Fibroblast of skin of left quadriceps (primary cell): ENCODE measurements at places on chromosomes 2 and 18.
A peak's percentile ranks its signal among the peaks of the same experiment; 100 is the strongest.

GRCh38 chr2:86078774-86079545 lies 26.7 kb downstream of the POLR1A start:
- DNase-seq: peak; percentile 33

DNA sequence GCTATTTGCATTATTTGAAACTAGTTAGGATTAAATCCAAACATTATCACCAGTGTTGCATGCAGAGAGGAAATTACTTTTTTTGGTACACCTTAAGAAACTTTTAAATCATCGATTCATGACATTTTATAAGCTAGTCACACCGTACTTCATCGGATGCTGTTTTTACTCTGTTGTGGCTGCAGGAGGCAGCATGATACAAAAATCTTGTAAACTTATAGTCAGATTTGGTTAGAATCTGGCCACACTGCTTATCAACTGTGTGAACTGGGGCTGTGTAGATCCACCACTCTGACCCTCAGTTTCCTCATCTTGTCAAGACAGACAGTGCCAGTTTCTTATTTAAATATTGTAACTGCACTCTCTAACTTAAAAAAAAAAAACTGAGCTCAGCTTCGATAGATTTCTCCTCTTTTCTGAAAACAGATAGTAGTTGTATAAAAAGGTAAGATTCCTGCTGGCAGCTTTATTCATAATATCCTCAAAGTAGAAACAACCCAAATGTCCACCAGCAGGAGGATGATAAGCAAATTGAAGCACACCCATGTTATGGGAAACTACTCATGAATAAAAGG lies 77.8 kb downstream of the RAPGEF4 start:
- DNase-seq: no peak

GRCh38 chr2:14352067-14352466 lies 280.4 kb upstream of the LRATD1 start:
- DNase-seq: no peak

DNA sequence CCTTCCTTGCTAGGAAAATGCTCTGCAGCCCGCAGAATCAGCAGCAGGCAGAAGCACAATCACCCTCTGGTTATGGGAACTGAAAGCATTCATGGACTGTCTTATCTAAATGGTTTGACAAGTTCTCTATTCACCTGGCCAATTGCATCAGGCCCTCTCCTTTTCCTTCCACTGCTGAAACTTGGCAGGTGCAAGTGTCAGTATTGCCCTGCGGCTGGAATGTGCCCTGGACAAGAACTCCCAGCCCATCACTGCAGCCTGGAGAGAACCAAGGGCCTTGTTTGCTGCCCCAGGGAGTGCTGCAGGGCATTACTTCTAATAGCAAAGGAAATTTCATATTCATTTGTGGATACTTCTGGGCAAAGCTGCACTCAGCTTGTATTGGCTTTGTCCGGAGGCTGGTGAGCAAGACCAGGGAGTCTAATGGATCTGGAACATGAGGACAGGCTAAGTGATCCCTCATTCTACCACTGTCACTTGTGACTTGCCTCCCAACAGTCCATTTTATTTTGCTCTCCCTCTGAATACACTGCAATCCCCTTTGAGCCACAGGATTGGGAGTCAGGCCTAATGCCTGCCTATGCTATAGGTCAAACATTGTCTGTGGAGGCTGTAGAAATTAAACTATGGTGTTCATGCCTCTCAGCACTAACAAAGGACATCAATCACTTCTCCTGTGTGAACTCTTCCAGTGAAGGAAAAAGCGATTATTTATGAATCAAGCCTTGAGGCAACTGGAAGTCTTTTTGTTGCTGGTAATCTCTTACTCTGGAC lies 116.9 kb downstream of the LYPD6B start:
- DNase-seq: no peak

DNA sequence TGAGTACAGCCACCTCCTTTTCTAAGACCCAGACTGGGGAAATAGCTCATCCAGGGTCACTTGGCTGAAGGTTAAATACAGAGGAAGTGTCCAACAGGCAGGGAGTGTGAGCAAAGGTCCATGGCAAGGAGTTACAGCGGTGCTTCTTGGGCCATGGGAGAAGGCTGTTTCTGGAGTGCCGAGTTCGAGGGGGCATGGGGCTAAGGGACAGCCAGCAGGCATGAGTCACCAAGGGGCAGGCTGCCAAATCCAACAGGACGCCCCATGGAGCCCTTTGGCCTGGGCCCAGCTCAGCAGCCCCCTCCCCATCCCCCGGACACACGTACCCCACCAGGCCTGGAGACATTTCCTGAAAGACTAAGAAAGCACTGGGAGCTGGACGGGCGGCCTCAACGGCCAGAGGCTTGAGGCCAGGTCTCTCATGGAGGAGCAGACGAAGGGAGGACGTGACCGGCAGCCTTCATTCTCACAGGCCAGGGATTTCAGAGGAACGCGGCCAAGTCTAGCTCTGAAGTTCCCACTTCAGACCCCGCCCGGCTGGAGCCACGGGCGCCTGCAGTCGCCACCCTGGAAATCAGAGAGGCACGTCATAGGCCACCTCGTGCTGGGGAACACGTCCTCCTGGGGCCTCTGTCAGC lies 160.4 kb downstream of the SMAD7 start:
- no peak for DNase-seq

GRCh38 chr2:6653281-6653750 lies 212.4 kb downstream of the CMPK2 start:
- DNase-seq: no peak

DNA sequence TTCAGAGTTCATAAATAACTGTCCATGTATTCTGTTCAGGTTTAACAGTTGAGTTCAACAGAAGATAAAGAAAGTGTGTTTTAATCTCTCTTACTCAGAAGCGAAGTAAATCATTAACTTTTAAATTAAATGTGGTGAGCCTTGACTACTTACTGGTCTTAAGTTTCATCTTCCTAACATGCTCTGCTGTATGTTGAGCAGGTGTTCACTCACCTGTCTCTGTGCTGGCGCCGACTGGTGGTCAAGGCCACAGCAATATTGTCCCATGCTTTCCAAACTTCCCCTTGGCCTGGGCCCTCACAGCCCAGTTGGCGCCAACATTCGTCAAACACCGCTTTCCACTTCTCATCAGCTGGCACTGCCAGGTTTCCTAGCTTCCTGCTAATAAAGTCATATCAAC lies 17.0 kb upstream of the MPP4 start:
- no peak for DNase-seq

DNA sequence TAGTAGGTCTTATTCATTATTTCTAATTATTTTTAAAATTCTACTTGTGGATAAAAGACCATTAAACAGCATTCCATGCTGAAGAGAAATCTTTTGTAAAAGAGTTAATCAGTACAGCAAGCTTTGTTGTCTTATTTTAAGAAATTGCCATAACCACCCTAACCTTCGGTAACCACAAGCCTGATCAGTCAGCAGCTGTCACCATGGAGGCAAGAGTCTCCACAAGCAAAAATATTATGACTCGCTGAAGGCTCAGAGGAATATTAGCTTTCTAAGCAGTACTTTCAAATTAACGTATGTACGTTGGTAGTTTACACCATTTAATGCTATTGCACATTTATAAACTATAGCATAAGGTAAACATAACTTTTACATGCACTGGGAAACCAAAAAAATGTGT lies 650.5 kb upstream of the LINC00305 start:
- peak; percentile 7 for DNase-seq

- DNase-seq: no peak
These were observed 265.1 kb downstream of the HAUS1 start for GRCh38 chr18:46369323-46369722.

DNA sequence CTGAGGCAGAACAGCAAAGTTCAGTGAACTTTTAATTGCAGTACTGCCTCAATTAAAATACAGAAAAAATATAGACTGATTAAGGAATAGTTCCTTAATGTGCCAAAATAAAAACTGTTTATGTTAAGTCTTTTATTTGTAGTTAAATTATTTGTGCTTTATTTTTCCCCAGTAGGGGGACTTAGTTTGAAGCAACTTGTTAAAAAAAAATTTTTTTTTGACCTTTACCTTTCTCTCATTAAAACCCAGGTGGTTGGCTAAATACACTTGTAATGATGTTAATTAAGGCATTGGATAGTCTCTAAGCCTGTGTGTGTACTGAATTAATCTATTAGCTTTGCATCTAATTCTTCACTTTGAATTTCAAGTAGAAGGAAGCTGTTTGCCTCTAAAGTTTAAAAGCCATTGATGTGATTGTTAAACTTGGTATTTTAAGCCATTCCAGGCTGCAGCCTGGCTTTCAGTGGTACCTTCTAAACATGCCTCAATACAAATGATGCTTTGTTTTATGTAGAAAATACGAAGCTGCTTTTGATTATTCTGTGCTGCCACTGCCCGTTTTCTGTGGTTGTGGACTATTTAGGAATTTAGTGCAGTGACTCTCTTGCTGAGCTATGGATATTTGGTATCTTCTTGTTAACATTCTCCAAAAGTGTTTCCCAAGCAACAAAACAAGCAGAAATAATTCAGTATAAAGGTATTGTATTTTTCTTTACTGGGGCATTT lies 102.9 kb downstream of the TANC1 start:
- DNase-seq: peak; percentile 78

DNA sequence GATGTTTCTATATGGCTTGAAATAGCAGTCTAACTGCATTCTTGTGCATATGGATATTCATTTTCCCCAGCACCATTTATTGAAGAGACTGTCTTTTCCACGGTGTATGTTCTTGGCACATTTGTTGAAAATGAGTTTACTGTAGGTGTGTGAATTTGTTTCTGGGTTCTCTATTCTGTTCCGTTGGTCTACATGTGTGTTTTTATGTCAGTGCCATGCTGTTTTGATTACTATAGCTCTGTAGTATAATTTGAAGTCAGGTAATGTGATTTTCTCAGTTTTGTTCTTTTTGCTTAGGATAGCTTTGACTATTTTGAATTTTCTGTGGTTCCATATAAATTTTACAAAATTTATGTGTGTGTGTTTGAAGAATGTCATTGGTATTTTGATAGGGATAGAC lies 201.0 kb downstream of the MBD5 start:
- no peak for DNase-seq

DNA sequence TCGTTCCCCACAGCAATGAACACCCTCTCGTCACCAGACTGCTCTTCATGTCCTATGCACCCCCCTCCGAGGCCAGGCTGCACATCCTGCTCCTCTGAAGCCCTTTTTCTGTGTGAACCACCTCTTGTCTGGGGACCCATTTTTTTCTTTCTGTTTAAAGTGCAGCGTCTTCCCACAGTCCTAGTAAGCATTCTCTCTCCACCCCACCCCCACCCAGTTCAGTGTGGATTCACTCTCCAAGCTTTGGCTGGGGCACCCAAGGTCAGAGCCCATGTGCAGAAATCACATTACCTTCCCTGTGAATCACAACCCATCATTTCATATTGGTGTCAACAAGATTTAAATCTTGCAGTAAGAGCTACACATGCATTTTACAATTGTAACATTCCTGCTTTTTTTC lies 26.4 kb upstream of the PKDCC start:
- DNase-seq: peak; percentile 95

GRCh38 chr2:42951263-42951938 lies 159.0 kb upstream of the HAAO start:
- DNase-seq: no peak

DNA sequence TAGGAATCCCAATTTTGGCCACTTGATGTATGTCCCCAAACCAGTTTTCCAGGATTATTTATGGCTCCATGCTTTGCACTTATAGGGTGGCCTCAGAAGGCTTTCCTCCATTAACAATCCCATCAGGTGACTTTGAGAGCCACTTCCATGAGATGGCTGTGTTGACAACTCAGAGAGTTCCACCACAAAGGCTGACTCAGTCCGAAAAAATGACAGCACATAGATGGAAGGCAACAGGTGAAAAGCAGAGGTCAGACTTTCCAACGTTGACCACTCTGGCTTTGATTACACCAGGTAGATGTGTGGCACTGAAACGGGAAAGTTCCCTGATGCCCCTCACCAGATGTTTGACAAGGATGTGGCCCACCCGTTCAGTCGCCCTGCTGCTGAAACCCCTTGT lies 431.4 kb upstream of the TNP1 start:
- DNase-seq: no peak

- no peak for DNase-seq
These were observed 406.8 kb upstream of the FAM98A start for GRCh38 chr2:34005901-34006300.

GRCh38 chr2:177147834-177148445 lies 64.7 kb upstream of the HNRNPA3 start:
- DNase-seq: no peak

DNA sequence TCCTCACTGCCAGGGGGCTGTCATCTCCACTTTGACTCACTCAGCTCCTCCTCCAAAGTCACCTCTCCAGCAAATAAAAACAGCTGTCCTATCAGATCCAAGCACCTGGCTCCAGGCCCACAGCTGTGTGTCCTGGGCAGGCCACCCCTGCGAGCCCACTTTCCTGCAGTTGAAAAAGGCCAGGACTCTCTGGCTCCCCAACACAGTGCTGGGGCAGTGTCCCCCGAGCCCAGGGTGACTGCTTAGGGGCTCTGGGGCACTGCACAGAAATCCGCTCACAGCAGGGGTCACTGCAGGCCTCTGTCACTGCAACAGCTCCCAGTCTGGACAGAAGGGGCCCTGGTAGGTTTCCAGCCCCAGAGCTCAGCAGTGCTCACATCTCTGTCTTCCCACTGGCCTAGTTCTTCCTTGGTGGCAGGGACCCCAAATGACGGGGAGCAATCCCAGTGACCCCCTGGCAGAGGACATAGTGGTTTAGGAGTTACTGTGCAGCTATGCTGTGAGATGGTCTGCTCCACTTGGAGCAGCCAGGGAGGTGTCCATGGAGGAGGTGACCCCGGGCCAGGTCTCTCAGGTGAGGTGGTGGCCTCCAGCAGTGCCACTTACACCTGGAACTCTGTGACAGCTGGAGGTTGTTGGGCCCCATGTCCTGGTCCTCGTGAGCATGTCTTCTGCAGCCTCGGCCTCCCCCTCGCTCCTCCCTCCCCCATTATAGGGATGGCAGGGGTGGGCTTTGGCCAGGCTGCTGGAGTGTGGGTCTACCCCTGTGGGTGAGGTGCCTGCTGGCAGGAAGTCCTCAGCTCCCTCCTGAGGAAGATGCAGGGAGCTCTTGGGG lies 35.5 kb downstream of the HS6ST1 start:
- no peak for DNase-seq

DNA sequence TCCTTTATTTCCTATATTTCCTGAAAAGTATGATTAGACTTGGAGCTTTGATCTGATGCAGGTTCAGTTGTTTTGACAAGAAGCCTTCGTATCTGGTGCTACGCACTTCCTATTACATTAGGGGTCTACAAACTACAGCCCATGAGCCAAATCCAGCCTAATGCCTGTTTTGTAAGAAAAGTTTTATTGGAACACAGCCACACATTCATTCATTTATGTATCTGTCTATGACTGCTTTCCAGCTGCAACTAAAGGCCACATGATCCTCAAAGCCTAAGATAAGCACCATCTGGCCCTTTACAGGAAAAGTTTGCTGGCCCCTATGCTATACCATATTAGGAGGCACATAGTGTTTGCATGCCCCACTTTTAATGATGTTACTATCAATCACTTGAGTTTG lies 26.0 kb downstream of the EIF2AK3 start:
- no peak for DNase-seq
